ENCODE measurements at places on chromosomes 6 and 20.
A peak's percentile ranks its signal among the peaks of the same experiment; 100 is the strongest.

GRCh38 chr20:36606158-36607066 is 833 bp downstream of the RAB5IF start:
- peak; percentile 86 for DNase-seq

DNA sequence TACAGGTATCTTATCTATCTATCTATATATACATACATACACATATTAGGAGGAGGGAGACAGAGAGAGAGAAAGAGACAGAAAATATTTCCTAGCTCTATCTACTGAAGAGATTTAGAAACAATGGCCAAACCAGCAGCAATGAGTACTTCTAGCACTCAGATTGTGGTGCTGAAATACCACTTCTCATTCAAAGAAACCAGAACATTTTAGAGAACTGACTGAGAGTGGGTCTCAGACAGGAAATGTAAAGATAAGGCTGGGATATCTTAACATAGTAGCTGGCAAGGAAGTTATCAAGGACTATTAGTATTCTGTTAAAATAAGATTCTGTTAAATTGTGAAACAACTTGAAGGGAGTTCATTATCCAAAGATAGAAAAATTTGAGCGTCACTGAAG is 57.0 kb downstream of the DNAAF9 start:
- DNase-seq = no peak

GRCh38 chr6:75494290-75494689 is 690 bp upstream of the FILIP1 start:
- DNase-seq = no peak

DNA sequence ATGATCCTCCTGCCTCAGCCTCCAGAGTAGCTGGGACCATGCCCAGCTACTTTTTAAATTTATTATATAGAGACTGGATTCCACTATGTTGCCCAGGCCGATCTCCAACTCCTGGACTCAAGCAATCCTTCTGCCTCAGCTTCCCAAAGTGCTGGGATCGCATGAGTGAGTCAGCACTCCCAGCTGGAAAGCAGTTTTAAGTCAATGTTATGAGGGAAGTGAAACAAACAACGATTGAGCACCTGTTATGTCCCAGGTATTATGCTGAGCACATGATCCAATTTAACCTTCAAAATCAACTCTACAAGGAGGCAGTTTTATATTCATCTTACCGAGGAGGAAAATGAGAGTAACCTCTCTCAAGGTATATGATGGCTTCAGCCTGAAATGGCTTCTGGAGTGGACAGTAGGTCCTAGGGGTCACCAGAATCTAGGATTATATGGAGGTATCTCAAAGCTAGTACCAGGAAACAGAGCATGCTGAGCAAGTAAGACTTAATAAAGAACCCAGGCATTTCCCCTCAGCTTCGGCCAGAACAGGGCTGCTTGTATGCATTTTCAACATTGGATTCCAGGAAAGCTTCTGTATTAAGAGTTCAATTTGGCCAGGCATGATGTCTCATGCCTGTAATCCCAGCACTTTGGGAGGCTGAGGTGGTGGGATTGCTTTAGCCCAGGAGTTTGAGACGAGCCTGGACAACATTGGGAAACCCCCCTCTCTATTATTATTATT is 55.0 kb downstream of the EDN1 start:
- DNase-seq = no peak

- no peak for DNase-seq
These were observed 147.6 kb downstream of the KIF6 start for GRCh38 chr6:39577446-39578165.

DNA sequence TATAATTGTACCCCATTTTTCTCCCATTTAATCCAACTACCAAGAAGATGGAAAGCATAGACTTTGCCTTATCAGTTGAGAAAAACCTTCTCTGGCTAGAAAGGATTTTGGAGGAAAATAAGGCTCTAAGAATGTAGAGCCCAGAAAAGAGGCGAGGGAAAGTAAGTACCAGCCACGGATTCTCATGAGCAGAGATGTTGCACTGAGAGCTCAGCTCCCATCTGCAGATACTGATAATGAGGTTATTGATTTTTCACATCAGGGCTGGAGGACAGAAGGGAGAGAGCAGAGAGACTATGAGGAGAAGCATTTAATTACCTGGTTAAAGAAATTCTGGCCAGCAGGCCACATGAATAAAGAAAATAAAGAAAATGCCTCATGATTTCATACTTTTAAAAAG is 104.4 kb upstream of the FAM184A start:
- DNase-seq = no peak

DNA sequence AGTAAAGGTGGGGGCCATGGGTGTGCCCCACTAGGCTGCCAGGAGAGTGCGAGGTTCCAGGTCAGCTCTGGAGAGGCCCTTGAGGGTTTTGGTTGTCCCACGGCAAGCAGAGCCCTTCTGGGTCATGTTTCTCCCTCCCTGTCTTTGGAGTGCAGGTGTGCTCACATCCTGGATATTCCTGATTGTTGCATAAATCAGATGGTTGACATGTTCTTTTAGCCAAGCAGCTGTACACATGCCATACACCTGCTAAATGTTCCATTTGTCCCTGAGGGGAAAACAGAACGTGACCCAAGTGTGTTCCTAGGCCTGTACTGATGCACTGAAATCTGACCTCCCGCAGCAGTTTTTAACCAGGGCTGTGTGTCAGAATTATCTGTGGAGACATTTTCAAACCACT is 77.5 kb upstream of the BEND3 start:
- no peak for DNase-seq

DNA sequence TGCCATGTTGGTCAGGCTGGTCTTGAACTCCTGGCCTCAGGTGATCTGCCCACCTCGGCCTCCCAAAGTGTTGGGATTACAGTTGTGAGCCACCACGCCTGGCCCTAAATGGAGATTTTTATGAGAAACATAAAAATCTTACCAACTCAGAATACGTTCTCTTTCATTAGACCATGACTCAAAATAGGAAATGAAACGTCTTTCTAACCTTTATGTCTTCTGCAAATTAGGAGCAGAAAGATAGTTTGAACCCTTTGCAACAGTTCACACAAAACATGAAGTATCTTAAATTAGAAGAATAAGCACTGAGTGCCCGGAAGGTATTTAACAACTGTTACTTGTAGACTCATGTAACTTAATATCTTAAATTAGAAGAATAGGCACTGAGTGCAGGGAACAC is 48.3 kb downstream of the AHI1 start:
- DNase-seq = no peak

DNA sequence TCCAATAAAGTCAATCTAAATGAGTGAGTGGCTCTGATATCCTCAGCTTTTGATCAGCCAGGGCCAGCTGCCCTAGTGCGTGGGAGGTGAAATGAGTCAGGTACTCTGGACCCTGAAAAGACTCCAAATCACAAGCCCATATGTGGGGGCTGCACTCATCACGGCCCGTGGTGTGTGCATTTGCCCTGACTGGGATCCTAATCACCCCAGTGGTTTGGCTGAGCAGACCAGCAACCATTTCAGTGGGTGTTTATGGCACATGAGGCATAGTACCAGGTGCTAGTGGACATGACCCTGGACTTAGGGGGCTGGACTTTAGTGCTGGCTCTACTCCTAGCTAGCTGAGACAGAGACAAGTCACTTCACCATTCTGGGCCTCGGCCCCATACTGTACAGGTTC is 39.4 kb downstream of the SCML4 start:
- DNase-seq = no peak

DNA sequence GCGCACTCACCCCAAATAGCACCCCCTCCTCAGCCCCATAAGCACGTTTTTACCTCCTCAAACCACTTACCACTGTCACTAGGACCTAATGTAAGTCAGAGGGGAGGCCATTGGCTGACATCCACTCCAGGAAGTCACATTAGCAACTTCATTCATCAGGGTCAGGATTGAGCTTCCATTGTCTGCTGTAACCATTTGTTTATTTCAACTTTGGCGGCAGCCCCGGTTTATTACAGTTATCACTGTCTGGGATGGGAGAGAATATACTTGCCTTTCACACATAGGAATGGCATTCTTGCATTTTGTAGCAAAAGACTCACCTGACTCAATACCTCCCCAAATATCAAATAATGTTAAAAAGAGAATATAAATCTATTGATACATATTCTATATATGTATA is 38.3 kb downstream of the MAFB start:
- DNase-seq = no peak

GRCh38 chr20:54590856-54591255 is 115.5 kb downstream of the DOK5 start:
- no peak for DNase-seq

DNA sequence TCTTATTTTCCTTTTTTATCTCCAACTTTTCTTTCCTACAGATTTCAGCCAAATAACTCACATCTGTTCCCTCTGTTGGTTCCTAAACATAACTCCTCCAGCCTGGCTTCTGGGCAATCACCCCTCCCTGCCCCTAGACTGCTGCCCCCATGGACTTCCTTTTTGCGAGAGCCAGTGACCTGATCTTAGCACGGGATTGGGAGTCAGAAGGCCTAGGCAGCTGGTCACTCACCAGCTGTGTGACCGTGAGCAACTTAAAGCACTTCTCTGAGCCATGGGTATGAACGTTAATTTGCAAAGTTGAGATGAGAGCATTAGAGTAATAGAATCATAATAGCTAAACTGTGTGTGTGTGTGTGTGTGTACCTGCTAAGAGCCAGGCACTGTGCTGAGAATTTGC is 4.5 kb upstream of the MMP9 start:
- peak; percentile 91 for DNase-seq

DNA sequence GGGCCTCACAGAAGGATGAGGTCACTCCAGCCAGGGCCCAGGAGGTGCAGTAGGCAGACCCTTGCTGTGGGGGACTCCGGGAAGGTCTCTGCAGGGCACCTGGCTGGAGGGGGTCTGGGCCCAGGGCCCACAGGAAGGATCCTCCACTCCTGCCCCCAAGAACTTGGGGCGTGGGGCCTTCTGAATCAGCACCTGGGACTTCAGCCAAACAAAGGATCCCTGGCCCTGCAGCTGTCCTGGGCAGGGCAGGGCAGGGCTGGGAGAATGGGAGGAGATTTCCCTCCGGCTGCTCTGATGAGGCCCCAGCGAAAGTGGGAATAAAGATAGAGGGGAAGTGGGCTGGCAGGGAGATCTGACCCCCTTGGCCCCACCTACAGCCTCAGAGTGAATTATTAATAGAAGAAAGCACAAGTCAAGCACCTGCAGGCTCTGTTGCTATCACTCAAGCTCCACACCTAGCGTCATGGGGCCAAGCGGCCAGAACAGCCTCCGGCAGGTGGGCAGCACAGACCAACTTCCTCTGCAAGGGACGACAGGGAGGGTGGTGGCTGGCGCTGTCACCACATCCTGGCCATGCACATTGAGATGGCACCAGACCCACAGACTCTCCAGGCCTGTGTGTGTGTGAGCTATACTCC is 61.6 kb upstream of the MRPS10 start:
- DNase-seq = no peak

GRCh38 chr6:104357928-104358327 is 501.8 kb downstream of the HACE1 start:
- no peak for DNase-seq

DNA sequence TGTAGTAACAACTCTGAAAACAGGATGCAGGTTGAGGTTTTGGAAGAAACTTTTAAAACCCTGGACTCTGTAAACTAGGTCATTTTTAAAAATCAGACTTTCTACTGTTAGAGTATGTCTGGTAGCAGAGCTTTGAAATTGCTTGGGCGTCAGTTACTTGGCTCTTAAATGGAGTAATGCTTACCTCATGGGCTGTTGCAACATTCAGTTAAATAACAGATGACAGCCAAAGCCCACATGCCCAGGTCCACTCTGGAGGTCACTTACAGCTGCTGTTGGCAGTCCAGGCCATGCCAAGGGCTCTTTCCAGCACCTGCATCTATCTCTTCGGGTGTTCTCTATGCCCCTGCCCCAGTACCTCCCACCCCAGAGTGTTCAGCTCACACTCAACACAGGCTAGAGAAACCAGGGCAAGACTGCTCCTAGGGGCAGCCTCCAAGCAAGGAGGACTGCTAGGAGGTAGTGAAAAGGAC is 96.4 kb downstream of the BANF2 start:
- peak; percentile 64 for DNase-seq

GRCh38 chr6:36160147-36160760 is 29.9 kb downstream of the MAPK13 start:
- no peak for DNase-seq

DNA sequence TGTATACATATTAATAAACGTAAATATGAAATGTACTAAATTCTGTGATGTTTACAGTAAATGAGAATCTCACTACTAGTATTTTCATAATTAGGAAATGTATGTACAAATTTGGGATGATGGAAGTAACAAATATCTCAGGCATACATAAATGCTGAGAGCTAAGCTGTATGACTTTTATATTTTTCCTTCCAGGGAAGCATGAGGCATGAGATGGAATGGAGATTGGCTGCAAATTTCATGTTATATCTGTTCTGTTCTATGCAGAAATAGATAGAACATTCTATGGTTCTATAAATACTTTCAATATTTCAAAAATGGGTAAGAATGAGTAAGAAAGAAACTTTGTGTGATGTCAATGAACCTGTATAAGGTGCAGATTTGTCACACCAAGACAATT is 335.2 kb downstream of the KHDRBS2 start:
- DNase-seq = no peak

GRCh38 chr20:1761116-1761515 is 103.5 kb upstream of the SIRPG start:
- no peak for DNase-seq

DNA sequence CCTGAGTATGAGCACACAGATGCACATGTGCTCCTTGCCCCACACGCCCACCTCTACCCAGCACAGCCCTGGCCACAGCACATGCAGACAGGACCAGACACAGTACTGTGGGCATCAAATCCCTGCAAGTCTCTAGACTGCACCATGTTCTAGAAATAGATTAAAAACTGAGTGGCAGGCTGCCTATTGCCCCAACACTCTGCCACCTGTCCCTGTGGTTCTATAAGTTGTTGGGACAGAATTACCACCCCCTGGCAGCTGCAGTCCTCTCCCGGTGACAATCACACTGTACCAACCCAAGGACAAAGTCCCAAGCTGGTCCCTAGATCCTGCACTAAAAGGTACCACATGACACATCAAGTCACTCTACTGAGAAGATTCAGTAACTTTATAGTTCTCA is 70.2 kb downstream of the B3GAT2 start:
- DNase-seq = no peak

DNA sequence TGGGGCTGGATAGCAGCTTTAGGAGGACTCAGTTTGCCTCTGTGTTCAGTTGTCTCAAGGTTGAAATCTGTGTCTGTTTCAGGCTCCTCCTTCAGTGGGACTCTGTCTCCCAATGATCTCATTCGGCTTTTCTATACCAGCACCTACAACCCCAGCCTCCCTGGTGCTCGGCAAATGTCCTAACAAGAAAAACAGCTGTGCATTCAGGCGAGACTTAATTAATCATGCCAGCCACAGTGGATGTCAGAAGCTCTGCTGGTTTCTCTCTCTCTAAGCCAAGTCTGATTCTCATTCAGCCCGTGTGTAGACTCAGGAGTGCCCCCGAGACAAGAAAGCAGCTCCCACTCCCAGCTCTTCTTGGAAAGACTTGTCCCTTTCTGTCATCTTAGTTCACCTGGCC is 46.8 kb downstream of the SUN5 start:
- DNase-seq = no peak

Measured in inflammatory macrophage treated with lipopolysaccharide for 1 hour (primary cell).